Globus pallidus (tissue), 1 donor: ENCODE measurements at places on chromosomes 5 and 9.

- no peak for DNase-seq
Observed at GRCh38 chr5:30871196-30871595, 322.3 kb upstream of the CDH6 start.

DNA sequence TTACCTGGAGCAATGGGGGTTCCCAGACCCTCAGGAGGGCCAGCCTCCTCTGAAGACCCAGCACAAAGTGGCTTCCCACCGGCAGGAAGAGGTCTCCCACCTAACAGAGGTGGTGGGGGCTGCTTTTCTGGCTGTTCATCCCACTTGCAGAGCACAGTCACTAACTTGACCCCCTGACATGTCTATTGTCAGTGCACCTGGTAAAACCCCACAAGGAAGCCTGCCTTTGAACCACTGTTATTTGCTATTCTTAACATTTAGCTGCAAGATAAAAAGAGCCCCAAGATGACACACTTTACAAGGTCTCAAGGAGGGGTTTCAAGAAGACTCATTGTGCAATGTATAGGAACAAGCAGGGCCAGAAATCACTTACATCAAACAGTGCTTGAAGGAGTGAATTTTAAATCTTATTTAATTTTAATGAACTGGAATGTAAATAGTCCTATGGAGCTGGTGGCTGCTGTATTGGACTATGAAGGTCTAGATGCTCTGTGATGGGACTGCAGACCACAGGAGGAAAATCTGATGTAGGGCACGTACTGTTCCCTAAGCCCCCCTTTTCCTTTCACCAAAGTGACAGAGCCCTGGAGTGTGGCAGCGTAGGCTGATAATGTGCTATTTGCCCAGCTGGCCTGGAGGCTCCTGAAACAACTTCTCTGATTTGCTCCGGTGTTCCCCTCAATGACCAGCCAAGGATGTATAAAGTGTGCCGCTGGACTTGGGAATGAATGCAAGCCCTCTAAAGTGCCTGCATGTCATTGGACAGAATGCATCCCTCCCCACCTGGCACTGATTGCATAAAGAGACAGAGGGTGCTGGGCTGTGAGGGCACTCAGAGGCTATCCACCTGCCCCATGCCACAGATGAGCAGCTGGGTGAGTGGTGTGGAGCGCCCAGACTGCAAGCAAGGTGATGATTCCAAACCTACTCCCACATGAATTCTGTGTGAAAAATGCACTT, 80.2 kb downstream of the PTPN3 start:
- DNase-seq, result no peak

DNA sequence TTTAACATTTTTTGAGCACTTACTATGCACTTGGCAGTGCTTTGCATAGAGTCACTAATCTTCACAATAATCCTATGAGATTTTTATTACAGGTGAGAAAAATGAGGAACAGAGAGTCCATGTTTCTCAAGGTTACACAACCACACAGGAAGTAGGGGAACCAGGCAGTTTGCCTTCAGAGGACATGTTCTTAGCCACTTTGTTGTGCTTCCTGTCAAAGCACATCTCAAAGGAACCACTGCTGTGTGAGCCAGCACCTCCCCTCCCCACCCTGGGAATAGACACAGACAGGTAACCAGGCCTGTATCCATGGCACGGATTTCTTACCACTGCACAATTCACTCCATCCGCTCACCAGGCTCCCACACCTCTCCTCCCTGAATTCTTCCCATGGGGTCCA, 6.3 kb upstream of the DNAJB5 start:
- no peak for DNase-seq

DNA sequence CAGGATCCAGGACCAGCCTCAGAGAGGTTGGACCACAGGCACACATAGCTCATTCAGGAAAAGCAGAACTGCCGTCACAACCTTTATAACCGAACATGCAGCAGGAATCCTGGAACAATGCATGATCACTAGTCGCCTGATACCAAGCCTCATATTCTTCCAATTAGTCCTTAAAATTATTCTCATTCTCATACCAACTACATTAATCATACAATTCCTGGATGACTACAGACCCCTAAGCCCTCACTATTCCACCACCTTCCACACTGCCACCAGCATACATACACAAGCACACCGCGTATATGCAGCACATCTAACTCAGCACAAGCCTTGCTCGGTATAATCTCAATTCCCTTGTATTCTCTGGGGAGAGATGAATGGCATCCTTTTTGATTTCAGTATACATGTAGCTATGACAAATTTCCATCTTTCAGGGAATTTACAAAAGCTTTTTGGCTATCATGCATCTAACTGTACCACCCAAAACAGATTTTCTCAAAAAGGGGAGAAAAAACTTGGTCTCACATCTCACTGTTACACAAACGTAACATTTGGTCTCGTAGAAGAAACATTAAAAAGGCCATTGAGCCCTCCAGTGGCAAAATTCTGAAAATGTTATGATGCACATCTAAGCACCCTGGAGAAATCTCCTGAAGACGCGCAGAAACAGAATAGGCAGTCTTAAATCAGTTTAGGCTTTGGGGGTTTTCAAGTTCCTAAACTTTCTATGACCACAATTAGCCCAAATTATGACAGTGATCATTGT, 46.2 kb downstream of the MCTP1 start:
- DNase-seq, result no peak

- no peak for DNase-seq
Observed at GRCh38 chr9:134353539-134353938, 27.3 kb downstream of the RXRA start.

DNA sequence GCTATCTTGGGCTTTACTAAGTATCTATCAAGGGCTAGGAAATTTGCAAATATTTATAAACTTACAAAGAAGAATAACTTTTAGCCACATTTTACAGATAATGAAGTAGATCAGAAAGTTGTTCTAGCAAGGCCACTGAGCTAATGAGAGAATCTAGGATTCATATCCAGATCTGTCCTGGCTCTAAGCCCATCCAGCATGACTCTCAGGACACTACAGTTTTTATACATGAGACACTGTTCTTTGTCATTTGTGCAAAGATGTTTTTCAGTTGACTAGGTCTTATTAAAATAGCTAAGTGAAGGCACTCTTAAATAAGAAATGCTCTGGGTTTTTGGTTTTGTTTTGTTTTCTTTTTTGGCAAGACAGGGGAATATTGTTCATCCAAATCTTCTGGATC, 273.1 kb downstream of the GABRB2 start:
- DNase-seq, result no peak

DNA sequence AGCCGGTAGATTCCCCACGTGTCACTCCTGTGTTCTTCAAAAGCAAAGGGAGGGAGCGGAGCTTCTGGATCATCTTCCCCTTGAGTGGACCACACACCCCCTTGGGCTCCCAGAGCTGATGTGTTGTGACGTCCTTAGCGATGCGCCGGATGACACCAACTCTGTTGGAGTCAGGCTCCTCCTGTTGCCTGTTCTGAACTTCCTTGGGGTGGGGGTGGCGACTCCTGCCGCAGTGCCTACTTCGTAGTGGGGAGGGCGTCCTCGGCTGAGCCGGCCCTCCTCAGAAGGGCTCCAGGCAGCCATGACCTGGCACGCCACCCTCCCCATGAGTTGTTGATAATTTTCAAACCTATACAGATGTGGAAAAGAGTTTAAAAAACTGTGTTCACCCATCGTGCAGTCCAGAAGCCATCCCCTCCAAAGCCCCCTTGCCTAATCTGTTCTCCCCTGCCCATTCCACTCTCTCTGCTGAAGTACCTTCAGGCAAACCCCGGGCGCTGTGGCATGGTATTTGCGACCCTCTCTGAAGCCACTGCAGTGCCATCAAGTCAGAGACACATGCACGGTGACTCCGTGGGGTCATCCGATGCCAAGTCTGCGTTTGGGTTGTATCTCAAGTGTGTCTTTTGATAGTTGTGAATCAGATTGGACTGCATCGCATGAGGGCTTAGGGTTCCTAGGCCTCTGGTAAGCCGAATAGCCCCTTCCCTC, 16.7 kb downstream of the EXOC3 start:
- no peak for DNase-seq

GRCh38 chr5:133343196-133343595, 269.1 kb downstream of the FSTL4 start:
- no peak for DNase-seq
